Stimulated activated CD8-positive, alpha-beta memory T cell treated with anti-CD3 and anti-CD28 coated beads, Interleukin-7, amount 100 ng/mL, for 1 hour (primary cell): ENCODE measurements at places on chromosomes 3 and 15.

DNA sequence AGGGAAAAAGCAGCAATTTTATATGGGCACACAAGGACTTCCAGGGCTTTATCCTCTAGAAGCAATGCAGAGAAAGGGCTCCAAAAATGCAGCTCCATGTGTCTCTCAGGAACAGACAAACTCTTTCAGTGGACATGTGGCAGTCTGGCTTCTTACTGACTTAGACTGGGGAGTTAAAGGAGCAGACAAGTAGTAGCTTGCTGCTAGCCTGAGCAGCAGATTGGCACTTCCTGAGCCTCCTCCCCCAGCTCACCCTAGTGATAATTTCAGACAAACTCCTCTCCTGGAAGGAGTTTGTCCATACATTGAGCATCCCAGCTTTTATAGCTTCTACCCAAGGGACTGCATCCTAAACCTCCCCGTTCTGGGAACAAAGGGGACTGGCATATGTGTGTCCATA, 101.7 kb upstream of the MANF start:
- DNase-seq = no peak

GRCh38 chr3:194875581-194876402, 190.1 kb downstream of the FAM43A start:
- DNase-seq = no peak

- DNase-seq = no peak
Observed at GRCh38 chr3:154015307-154015706, 105.9 kb upstream of the ARHGEF26 start.

DNA sequence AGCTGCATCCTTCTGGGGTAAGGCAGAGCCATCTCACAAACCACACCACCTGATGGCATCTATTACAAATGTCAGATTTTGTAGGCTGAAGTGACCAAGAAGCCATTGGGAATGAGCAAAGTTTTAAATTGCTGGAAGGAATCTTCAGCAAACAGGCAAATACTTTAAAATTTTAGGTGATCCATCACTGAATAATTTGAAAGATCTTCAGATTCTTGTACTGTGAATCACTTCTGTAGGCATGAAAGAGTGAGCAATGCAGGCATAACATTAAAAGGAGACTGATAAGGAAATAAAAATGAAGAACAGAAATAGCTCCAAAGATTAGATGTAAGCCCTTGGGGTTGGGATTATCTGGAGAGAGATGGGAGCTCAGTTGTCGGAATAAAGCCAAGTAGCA, 36.0 kb upstream of the ALDH1L1 start:
- DNase-seq = no peak

- no peak for DNase-seq
Observed at GRCh38 chr3:157061265-157061664, 98.7 kb downstream of the CCNL1 start.

DNA sequence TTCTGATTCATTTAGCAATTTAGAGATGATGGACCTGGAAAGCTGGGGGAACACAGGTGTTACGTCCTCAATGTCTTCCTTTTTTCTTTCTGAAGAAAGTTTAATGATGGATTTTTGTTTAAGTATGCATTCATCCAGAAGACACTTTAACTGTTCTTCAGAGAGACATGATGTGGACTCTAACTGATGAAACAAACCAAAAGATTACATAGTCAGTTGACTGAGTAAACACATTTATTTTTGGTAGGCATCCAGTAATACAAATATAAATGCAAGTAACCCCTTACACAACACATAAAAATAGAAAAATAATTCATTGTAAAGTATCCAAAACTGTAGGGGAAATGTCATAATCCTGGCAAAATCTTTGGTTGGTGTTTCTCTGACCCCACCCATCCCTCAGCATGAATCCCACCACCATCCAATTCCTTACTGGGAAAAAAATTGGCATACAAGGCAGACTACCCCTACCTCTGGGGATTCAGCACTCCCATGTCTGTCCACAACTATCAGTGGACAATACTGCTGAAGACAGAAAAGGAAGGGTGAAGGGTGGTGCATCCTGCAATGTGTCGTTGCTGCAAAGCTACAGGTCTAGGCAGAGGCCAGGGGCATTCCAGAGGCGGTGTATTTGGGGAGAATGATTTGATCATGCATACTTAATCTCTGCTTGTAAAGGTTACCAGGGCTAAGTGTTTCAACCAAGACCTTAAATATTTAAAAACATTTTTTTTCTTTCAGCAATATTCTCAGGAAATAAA, 37.4 kb downstream of the THBS1 start:
- no peak for DNase-seq

- DNase-seq = no peak
Observed at GRCh38 chr15:44295750-44296431, 7.4 kb downstream of the GOLM2 start.

DNA sequence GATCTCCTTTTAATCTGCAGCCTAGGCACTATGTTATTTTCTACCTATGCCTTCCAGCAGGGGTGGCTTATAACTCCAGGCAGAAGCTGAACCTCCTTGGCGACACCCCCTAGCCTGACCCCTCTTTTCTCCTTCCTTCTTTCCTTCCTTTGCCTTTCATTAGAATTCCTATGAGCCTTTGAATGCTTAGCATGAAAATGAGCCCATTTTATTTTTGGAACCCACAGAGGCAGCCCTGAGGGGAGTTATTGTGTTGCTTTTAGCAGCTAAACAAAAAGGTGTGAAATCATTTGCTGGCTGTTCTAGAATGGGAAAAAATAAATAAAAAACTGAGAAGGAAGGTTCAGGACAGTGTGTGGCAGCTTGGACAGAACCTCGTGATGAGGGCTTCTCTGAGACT, 164.6 kb upstream of the ICE2 start:
- no peak for DNase-seq

- DNase-seq = no peak
Observed at GRCh38 chr3:72520690-72521308, 327.4 kb downstream of the SHQ1 start.

- DNase-seq = no peak
Observed at GRCh38 chr3:170734043-170734734, 135.8 kb downstream of the RPL22L1 start.

DNA sequence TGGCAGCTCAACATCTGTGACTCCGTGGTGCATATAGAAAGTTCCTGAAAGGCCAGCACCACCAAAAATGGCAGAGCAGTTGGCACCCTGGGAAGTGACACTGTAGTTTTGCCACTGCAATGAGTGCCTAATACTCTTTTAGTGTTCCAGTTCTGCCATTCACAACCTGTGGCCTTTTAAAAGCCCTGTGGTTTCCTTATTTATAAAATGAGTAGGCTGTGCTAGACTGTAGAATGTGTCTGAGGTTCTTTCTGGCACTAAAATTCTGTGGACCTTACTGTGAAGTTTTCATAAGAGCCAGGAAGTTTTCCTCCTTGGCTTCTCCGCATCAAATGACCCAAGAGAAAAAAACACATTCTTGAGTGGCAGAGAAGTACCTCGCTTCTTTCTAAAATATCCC, 74.1 kb downstream of the MME start:
- DNase-seq = no peak

GRCh38 chr3:52623234-52623792, 62.4 kb downstream of the PBRM1 start:
- DNase-seq = no peak

- no peak for DNase-seq
Observed at GRCh38 chr3:180391001-180391400, 211.0 kb upstream of the TTC14 start.

DNA sequence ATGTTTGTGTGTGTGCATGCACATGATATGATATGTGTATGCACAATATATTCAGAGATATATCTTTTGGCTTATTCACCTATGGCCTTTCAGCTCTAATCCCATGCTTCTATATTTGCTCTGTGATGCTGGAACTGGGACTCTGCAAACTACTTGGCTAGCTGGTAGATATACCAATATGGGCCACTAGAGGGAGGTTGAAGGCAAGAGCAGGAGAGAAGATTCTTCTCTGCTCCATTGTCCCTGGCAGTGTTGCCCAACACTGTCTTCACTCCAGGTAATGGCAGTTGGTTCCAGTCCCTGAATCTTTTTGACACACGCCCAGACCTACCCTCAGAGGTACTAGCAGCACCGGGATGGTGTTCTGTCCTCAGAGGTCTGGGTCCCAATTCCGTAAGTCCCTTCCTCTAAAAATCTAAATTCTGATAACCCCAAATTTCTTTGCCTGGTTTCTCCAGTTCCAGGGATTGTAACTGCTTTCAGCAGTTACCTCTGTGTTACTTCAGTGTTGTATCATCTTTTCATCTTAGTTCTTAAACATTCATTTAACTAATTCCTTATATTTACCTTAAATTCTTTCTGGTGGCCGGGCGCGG, 44.7 kb downstream of the GTPBP8 start:
- DNase-seq = no peak

DNA sequence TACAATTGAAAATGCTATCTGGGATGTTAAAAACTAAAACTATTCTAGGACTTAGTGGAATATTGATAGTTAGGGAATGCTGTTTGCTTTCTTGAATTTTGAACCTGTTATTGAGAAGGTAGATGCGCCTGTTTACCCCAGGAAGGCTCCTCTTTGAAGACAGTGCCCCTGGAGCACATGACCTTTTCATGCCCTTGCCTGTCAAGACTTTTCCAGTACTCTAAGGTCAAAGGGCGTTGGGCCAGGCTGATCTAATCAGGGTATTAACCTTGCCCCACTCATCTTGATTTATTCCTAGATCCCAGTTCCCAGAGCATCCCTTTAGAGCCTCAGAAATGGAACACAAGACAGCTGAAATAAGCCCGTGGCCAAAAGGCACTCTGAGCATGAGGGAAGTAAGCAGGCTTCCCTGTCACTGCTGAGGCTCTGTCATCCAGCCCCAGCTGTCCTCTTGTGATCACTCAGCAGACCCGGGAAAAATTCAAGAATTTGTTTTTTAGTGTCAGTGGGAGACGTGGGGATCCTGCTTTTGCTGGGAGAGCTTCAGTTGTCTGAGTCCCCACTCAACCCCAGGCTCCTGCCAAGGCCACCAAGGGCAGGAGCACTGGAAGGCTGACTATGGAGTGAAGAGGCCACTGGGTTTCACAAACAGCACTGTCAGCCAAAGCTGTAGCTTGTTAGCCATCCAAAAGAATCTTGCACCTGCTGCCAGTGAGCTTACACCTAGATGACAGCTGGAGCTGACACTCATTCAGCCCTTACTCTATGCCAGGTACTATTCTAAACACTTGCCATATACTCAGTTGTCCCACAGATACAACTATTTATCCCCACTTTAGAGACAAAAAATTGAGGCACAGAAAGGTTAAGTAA, 169.0 kb downstream of the PGPEP1L start:
- no peak for DNase-seq

- no peak for DNase-seq
Observed at GRCh38 chr3:124174476-124174875, 182.6 kb upstream of the ROPN1 start.

DNA sequence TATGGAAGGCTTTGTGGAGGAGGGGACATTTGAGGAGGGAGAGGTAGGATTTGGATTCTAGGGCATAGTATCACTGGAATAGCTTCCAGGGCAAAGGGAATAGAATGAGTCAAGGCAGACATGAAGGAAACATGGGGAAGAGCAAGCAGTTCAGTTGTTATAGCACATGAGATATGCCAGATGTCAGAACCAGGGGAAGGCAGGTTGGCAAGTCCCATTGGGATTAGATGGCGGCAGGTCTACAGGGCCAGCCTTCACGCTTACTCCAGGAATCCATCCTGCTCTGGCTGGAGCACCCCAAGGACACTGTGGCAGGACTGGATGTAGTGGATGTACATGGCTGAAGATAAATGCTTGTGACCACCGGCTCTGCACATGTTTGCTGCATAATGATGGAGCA, 120.4 kb upstream of the ST8SIA2 start:
- DNase-seq = no peak

DNA sequence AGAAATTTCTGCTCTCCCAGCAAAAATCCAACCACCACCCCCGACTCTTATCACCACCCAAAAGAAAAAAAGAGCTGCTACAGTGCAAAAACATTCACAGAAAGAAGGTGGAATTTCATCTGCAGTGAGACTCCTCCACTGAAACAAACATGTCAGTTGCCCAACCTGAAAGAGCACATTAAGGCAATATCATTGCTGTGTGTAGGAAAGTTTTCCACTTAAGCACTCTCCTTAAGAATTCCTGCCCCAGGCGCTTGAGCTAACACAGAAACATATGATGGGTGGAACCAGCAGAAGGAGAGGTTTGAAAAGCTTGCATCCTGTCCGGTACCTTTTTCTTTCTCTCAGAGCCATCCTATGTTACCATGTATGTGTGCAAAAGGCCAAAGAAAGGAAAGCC, 200.8 kb upstream of the GADL1 start:
- no peak for DNase-seq

DNA sequence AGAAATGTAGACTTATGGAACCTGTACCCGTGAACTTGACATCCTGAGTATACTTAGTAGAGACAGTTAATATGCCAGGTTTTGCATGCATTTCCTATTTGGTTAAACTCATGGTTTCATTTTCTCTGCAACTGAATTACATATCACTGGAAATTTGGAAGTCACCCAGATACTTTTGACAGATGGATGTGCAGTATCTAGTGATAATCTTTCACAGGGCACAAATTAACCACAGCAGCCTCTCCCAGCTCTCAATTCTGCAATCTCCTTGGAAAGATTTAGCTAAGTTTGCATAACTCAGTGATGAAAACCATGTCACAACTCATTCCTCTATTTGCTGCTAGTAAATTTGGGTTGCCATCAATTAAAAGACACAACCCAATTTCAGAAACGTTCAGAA, 162.3 kb upstream of the TPM1 start:
- DNase-seq = no peak

GRCh38 chr3:71611099-71611498, 27.6 kb upstream of the FOXP1 start:
- no peak for DNase-seq

DNA sequence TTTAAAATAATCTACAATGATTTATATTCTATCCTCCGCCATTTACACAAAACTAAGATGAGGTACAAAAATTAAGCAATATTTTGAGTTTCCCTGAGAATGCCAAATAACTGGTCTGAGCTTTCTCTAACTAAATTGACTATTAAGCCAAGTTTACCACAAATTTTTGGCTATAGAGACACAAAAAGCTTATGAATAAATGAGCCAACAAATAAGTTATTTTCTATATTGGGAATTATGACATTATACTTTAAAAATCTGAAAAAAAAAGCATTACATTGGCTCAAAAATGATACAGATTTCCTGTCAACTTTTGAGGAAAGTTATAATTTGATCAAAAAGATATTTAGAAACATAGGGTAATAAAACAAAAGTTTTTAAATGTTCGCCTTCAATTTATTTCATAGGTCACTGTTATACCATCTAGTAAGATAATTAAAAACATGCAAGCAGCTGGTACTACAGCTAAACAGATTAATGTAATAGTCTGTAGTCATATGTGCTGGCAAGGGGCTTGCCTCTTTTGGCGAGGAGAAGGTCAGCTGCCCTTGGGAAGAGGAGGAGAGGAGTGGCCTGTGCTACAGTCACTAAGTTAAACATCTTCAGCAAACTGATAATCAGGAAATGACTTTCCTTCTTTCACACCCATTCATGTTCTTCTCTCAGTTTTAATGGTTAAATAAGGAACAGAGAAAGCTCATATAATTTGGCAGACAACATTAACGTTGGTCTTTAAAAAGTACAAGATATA, 318.5 kb downstream of the TBC1D5 start:
- no peak for DNase-seq

GRCh38 chr3:143216709-143217182, 97.2 kb downstream of the CHST2 start:
- no peak for DNase-seq

GRCh38 chr3:42980909-42981308, 1.8 kb downstream of the GASK1A start:
- DNase-seq = no peak

GRCh38 chr15:38066612-38067011, 132.2 kb downstream of the TMCO5A start:
- DNase-seq = no peak

GRCh38 chr3:177284383-177284881, 87.2 kb upstream of the TBL1XR1 start:
- no peak for DNase-seq

- no peak for DNase-seq
Observed at GRCh38 chr15:39869858-39870515, 50.1 kb downstream of the GPR176 start.
